ENCODE measurements at places on chromosomes 4 and X.

GRCh38 chrX:14496674-14497073 lies 32.7 kb upstream of the GLRA2 start:
- DNase-seq = no peak

- DNase-seq = no peak
Observed at GRCh38 chr4:140851032-140851636, 94.9 kb upstream of the TBC1D9 start.

DNA sequence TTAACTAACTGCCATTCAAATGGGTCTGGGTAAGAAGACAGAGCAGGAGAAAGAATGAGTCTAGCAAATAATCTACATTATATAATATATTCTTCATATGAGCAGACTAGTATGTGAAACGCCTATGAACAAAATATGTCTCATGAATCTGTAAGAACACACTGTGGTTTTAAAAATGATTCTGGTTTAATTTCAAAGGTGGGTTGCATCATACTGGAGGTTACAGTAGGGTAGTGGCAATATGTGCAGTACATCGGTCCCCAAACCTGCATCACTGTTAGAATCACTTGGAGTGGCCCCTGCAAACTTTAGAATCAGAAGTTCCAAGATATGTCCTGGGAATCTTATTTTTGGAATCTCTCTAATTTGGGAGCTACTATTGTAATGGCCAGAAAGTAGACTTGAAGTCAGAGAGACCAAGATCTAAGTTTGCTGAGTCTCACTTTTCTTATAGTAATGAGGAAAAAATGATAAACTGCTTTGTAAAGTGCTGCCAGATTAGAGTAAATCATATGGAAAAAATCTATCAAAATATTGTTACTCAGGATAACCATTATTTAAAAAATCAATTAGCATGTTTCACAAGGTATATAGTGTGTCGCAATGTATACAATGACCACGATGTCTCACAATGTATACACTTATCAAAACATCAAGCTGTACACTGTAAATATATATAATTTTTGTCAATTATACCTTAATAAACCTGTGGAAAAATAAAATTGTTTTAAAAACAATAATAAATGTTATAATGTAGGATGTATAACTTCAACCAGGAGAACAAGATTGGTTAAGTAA lies 37.9 kb upstream of the ARSJ start:
- DNase-seq = no peak

DNA sequence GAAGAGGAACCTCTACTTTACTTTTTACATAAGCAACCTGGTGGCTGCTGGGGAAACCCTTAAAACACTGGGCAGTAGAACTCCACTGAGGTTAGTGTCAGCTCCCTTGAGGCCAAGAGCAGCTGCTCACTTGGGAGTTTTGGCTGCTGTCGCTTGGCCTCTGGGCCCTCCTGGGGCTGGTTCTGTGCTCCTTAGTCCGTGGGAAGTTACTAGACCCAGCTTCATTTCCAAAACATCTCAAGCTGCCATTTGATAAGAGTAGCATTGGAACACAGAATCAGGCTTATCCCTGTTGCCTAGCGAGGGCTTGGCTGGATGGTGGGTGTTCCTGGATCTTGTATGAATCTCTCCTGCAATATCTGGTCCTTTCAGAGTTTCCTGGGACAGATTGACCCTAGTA lies 26.1 kb downstream of the RNF4 start:
- no peak for DNase-seq

DNA sequence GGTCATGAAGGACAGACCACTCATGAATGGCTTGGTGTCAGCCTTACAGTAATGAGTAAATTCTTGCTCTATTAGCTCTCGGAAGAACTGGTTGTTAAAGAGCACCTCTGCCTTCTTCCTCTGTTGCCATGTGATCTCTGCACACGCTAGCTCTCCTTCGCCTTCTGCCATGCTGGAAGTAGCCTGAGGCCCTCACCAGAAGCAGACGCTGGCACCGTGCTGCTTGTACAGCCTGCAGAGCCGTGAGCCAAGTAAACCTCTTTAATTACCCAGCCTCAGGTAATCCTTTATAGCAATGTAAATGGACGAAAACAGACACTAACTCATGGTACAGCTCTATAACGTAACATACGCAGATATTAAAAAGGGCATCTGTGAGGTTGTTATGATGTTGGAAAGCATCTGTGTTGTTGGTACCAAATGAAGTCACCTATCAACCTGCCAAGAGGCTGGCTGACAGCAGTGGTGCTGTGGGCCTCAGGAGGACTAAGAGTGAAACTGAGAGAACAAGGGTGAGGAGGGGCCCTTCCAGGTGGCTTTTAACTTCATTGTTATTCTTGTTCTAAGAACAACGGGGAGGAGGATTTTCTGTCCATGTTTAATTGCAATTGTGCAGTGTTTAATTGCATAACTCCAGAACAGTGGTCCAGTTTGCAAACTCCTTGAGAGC lies 69.2 kb downstream of the CRMP1 start:
- no peak for DNase-seq

DNA sequence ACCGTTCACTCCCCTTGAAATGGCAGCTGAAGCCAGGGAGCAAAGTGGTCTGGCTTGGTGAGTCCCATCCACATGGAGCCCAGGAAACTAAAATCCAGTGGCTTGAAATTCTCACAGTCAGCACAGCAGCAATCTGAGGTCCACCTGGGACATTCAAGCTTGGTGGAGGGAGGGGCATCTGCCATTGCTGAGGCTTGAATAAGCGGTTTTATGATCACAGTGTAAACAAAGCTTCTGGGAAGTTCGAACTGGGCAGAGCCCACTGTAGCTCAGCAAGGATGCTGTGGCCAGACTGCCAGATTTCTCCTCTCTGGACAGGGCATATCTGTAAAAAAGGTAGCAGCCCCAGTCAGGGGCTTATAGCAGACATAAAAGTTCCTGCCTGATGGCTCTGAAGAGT lies 15.5 kb upstream of the FAAH2 start:
- DNase-seq = no peak

GRCh38 chrX:19535476-19535875 lies 20.2 kb upstream of the MAP3K15 start:
- DNase-seq = no peak

- no peak for DNase-seq
Observed at GRCh38 chr4:38046727-38047489, 86.7 kb downstream of the PTTG2 start.

GRCh38 chr4:8728536-8729407 lies 136.2 kb downstream of the CPZ start:
- DNase-seq = no peak

DNA sequence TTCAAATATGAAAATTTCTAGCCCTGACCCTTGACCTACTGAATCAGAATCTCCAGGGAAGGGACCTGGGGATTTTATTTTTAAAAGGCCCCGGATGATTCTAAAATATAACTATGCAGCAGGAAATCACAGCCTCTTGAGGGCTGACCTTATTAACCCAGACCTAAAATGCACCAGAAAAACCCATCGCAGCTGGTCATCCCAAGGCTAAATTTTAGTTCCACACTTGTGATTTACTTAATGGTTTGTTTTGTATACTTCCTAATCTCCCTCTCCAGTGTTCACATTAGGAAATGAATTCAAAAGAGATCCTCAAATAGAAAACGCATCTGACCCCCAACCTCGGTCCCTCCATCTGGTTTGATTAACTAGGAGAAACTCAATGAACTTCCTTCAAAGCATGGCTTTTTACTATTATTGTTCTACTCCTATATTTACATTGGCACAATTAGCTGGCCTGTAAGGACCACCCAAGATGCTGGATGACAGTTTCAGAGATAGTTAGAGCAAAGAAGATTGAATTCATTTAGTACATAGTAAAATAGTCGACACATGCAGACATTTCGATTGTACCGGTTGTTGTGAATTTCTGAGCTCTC lies 147.8 kb upstream of the MED14 start:
- no peak for DNase-seq

DNA sequence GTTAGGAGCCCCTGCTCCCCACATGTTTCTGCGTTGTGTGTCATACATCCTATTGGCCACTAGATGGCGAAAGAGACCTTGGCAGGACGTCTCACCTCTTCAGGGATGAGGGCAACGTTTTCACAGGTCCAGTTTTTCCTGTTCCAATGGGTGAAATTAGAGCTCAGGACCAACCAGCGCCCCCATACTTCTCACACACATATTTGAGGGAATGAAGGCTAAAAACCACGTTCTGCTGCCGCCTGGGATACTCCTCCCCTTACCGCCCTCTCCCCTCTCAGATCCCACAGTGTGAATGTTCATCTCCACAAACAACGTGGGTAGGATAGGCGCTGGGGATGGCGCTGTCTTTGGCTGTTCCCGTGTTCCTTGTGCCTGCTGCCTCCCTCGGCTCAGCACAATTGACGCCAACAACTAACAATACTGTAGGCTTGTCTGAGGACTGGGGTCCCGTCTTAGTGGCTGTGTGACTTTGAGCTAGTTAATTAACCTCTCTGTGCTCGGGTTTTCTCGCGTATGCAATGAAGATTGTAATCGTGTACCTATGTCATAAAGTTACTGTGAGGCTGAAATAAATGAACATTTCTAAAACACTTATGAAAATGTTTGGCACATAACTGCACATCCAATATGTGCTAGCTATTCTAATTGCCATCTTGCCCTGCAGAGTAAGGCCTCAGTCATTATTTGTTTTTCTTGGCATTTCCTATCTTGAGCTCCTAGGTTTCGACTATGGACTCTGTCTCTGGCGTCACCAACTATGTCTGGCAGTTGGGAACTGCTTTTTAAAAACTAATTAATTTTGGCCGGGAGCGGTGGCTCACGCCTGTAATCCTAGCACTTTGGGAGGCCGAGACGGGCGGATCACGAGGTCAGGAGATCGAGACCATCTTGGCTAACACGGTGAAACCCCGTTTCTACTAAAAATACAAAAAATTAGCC lies 181.3 kb upstream of the STK26 start:
- no peak for DNase-seq

DNA sequence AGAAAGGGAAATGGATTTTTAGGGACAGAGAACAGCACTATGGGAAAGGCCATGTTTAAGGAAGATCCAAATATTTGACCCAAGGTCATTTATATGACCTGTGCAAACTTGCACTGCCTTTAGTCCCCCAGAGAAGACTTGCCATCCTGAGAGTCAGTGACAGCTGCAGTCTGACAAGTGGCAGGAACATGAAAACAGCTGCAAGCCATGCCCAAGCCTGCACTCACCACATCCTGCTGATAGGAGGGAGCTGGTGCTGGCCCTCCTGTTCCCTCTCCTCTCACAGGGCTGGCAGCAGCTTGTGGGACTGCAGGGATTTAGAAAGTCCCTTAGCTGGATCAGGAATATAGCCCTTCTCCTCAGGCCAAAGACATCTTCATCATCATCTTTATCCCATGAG lies 187.7 kb downstream of the RAP1GDS1 start:
- DNase-seq = no peak

- no peak for DNase-seq
Observed at GRCh38 chrX:15221321-15221720, 48.6 kb downstream of the ASB9 start.

DNA sequence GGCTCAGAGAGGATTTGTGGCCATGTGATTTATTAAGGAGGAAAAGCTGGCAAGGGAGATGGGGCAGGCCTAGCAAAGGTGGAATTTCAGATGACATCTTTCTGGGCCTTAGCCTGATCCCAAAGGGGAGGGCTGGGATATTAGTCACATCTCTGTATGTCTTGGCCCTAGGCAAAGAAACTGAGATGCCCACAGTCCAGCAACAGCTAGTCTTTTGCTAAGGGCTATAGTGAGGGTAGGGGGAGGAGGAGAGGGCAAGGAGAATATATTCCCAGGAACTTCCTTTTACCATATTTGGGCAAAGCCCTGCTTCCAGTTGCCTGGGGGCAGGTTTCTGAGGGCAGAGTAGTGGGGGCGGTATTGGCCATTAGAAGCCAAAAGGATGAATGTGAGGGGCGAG lies 209.8 kb upstream of the NR3C2 start:
- DNase-seq = no peak

DNA sequence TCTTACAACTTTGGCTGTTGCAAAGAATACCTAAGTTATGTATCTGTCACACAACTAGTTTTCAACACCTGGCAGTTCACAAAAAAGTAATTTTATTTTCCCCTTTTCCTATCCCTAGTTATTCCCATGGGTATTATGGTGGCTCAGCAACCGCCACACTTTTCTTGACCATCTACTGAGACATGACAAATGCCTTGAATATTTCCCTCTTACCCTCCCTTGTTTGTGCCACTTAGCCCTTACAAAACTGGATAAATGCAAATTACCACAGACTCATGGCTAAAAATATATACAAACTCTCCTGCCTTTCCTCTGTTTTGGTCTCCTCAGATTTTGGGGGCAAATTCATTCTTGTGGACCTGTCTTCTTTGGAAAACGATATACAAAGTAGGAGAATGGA lies 72.1 kb downstream of the AMOT start:
- no peak for DNase-seq

DNA sequence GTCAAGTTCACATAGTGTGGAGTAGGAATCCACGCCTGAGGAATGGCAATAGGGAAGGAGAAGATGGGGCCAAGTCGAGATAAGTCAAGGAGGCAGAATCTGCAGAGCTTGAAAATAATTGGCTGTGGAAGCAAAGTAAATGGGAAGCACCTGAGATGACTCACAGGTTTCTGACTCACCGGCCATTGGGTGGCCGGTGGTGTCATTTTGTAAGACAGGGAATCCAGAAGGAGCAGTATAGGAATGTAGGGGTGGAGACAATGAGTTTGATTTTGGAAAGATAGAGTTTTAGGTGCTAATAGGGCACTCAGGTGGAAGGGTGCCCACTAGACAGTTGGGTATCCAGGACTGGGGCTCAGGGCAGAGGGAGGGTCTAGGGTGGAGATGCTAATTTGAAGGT lies 201.0 kb upstream of the MAMLD1 start:
- no peak for DNase-seq

DNA sequence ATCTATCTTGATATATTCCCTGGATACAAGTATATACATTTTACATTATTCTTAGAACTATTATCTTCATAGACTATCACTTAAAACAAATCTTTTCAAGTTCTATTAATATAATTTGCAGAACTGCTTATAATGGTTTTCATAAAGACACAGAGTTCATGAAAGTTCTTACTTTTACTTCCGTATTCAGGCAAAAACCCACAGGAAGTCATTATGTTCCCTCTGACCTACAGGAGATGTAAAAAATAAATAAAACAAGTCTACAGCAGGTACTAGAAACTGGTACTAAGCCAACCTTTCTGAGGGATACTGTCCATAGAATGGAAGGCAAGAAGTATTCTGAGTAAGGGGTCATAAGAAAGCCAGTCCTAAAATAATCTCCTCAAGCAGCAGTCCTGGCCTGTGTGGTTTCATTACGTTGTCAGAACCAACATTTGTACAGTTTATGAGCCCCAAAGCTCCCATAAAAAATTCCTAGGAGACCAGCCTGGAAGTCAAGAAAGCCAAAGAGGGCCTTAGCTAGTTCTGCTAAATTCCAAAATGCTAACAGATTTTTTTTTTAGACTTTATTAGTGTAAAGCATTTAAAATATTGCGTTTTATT lies 68.6 kb downstream of the CAMK2D start:
- no peak for DNase-seq

GRCh38 chr4:12929784-12930183 lies 554.4 kb downstream of the RAB28 start:
- no peak for DNase-seq

GRCh38 chrX:27706526-27706925 lies 101.3 kb upstream of the MAGEB10 start:
- no peak for DNase-seq

- no peak for DNase-seq
Observed at GRCh38 chr4:84482564-84483563, 16.2 kb downstream of the NKX6-1 start.

- DNase-seq = no peak
Observed at GRCh38 chr4:133802359-133803140, 399.0 kb downstream of the PABPC4L start.

- DNase-seq = no peak
Observed at GRCh38 chrX:132958091-132958703, at the start of gene HS6ST2. Gene HS6ST2 (minus strand): TSS chrX:132958629.

- no peak for DNase-seq
Observed at GRCh38 chrX:71667328-71668247, at the start of gene LOC101059915. Gene LOC101059915 (plus strand): TSS chrX:71667546.

All from stimulated activated CD8-positive, alpha-beta memory T cell treated with anti-CD3 and anti-CD28 coated beads, Interleukin-7, amount 100 ng/mL, for 24 hours (primary cell).